ENCODE measurements at places on chromosomes 2 and 18. TPM values are rescaled to one million over a fixed set of nuclear protein-coding genes. Genes with fewer than 3 reads are reported as not detected.

- DNase-seq = peak; percentile 11
These were observed 73.5 kb downstream of the ROCK2 start for GRCh38 chr2:11270891-11271290.

The SIX3 gene
- total RNA-seq = not detected

DNA sequence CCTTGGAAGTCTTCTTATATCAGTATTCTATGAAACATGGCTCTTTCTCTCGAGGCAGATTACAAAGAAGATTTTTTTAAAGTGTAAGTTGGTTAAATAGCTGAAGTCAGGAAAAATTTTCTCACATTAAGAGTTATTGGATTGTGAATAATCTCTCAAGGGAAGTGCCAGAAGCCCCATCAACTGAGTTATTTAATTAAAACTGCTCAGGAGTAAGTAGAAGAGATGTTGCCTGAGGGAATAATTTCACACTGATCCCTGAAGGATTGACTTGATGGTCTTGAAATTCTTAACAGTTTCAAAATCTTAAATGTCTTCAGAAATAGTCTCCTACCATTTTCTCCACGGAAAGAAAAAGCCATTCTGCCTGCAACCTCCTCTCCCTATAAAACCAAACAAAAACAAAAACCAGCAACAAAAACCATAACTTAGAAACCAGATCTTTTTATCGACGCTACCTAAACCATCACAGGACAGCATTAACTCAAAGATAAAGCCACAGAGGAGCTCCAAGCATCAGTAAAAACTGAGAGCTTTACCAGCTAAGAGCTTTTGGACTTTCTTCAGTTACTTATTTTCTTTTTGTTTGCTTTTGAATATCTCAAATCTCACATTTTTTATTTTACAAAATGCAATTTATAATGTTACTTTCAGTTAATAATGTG lies 12.9 kb downstream of the CD226 start:
- no peak for DNase-seq

The CROCC2 gene
- total RNA-seq = not detected

DNA sequence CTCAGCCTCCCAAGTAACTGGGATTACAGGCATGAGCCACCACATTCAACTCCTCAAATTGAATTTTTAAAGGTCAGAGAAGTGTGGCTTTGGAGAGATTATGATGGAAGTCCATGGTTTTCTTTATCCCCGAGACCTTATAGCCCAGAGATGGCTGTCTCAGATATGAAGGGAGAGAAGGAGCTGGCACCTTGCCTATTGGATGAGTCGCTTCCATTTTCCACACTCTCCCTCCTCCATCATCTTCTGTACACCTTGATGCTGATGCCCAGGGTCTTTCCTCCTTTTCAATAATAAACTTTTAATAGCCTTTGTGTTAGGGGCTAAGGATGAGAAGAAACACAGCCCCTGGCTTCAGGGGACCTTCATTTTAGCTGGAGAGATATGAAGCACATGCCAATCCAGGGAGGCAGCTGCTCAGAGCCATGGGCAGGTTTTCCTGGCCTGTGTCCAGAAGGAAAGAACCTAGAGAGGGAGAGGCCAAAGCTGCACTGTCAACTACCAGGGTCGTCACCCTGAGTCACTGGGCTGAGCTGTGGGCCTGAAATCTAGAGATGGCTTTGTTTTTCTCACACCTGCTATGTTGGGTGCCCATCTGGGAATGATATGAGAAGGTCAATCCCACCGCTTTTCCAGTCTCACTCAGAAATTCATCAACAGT lies 146.0 kb upstream of the SERTAD2 start:
- DNase-seq = peak; percentile 66

The SERPINB7 gene
- total RNA-seq = 12.6 TPM

GRCh38 chr2:215812966-215813365 lies 200.4 kb downstream of the MREG start:
- peak; percentile 73 for DNase-seq

Data from LHCN-M2 (cell line).